Stimulated activated CD4-positive, alpha-beta T cell treated with anti-CD3 and anti-CD28 coated beads, Interleukin-1b, Interleukin-23, amount 100 ng/mL, for 24 hours (primary cell): ENCODE measurements at places on chromosomes 11 and 22.

DNA sequence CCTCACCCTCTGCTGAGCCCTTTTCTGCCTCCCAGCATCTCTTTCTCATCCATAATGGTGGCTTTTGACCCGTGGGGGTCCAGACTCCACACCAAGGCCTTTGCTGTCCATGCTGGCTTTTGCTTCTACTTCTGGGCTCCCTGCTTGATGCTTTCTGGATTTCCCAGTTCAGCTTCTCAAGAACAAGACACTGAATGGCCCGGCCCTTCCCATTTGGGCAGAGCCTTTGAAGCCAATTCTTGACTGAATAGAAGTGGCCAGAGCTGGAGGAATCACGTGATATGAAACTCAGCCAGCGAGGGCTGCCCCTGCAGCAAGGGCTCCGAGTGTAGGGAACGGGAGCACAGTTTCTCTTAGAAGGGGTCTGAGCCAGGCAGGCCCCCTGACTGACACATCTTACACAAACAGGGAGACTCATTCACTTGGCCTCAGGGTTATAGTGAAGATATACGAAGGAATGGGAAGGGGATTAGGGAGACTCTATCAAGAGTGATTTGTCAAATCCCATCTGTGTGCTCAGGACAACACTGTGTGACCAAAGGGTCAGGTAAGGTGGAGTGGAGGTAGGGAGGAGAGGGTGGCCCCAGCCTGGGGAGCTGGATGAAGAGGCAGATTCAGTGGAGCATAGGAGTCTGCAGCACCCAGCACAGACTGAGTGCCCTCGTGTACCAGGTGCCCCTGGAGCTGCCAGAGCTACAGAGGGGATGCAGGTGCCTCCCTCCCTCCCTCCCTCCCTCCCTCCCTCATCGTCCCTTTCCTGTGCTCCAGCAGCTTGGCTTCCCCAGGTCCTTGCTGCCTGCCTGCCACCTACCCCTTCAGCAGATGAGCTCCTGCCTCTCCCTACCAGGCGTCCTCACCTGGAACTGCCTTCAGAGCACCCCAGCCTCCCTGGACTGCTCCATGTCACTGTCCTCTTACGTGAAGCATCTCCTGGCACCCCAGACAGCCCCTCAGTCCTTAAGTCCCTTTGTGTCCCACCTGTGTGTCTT, 106.0 kb downstream of the TRIM29 start:
- no peak for DNase-seq

DNA sequence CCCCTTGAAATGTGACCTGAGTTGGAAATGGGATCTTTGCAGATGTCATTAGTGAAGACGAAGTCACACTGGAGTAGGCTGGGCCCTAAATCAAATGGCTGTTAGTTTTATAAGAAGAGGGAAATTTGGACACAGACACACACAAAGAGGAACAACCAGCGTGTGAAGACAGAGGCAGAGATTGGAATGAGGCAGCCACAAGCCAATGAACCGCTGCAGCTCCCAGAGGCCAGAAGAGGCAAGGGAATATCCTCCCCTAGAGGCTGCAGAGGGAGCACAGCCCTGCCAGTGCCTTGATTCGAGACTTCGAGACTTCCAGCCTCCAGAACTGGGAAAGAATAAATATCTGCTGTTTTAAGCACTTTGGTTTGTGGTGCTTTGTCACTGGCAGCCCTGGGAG, 484.5 kb downstream of the MN1 start:
- no peak for DNase-seq

GRCh38 chr11:8022876-8023275, 35.7 kb downstream of the EIF3F start:
- DNase-seq, result no peak

GRCh38 chr11:1116666-1117390, 40.9 kb upstream of the MUC5AC start:
- no peak for DNase-seq

DNA sequence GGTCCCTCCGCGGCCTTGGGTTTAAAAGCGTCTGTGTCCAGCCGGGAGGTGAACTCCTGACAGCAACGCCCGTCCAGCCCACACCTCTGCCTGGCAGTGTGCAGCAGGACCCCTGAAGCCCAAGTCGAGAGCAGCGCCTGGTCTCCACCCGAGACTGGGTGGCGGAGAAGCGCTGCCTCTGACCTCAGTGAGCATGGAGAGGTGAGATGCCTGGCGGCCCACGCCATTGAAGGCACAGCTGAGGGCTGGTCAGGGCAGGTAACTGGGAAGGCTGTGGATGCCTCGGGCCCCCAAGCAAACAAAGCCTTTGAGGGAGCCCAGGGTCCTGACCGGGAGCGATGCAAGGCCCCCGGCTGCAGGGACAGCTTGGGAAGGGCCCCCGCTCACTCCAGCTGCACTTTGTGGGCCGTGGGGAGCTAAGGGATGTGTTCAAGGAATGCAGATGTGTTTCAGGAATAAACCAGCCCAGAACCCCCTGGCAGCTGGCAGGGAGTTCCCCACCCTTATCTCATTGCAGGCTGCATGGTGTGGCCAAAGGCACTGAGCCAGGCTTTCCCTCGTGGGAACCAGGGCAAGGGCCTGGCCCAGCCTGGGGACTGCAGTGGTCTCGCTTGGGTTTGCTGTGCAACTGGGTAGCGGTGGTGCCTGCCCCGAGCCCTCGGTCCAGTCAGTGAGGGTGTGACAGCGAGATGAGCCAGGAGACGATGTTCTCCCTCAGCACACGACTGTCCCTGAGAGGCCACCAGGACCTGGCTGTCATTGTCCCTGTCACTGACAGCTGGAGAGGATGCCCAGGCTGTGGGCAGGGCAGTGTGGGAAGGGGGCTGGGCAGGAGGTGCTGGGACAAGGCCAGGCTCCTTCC, 92.5 kb downstream of the WNT7B start:
- no peak for DNase-seq

GRCh38 chr11:9862981-9863380, 199.1 kb downstream of the SWAP70 start:
- no peak for DNase-seq

DNA sequence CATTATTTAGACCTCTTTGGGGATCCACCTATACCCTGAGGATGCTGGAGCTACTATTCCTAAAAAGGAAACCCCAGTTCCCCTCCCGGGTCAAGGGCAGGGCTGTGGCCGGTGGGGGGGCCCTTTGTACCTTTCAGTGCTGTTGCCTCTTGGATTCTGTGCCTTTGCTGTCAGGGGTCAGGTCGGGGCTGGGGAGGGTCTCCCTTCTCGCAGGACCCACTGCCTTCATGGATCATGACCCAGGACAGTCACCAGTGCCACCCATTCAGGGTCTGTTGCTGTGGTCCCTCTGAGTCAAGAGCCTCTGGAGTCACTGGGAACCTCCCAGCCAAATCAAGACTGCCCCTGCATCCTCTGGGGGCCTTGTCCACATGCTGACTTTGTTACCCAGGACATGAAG, 78.1 kb upstream of the CCND1 start:
- DNase-seq, result no peak

GRCh38 chr11:60221181-60221580, 21.8 kb downstream of the MS4A4E start:
- no peak for DNase-seq

GRCh38 chr11:12248330-12248729, 129.0 kb upstream of the PARVA start:
- DNase-seq, result no peak

DNA sequence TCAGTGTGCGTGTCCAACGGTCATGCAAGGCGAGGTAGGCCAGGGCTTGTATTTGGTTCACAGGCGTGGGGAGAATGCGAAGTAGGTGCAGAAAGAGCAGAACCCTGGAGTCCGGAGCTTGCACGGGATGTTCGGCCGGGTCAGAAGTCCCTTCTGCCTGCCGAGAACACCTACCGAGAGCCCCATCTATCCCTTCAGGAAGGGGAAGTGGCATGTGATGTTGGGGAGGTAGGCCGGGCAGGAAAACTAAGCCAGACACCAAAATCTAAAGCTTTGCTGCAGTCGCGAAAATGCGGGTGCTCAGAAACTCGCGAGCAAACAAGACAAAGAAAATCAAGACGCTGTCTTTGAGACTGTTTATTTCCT, 435 bp upstream of the TAF6L start:
- DNase-seq, result no peak

- DNase-seq, result no peak
Observed at GRCh38 chr11:120212259-120212878, 1.5 kb downstream of the OAF start.

DNA sequence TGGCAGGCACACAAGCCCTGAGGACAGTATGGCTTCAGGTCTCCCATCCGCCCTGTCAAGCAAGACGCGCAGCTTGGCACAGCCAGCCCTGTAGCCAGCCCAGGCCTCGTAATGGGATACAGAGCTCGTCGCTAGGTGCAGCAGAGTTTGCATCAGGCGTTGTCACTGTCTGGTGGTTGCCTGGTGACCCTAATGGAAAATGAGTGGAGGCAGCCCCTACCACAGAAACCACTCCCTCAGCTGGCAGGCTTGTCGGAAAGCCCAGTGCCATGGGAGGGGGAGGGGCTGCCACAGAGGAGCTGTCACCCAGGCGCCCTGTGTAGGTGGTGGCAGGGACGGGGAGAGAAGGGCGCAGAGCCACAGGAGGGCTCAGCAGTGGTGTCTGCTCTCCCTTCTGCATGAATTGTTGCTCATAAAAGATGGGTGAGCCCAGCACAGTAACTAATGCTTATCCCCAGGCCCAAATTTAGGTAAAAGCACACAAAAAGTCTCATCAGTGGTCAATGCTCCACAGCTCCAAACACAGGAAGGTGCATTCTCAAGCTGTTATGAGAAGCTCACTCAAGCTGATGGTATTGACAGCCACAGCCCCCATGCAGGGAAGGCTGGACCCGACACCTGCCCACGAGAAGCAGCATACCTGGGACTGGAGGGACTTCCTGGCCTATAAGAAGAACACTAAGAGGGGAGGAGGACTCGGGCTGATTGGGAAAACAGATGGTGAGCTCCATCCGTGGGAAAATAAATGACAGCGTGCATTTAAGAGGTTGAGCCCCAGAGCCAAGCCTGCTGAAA, 164.6 kb downstream of the ETS1 start:
- DNase-seq, result peak; percentile 93

GRCh38 chr11:110186867-110187266, 93.7 kb downstream of the ZC3H12C start:
- DNase-seq, result no peak
